ENCODE measurements at places on chromosomes 2 and 18. TPM values are rescaled to one million over a fixed set of nuclear protein-coding genes. Genes with fewer than 3 reads are reported as not detected.
A peak's percentile ranks its signal among the peaks of the same experiment; 100 is the strongest.

DNA sequence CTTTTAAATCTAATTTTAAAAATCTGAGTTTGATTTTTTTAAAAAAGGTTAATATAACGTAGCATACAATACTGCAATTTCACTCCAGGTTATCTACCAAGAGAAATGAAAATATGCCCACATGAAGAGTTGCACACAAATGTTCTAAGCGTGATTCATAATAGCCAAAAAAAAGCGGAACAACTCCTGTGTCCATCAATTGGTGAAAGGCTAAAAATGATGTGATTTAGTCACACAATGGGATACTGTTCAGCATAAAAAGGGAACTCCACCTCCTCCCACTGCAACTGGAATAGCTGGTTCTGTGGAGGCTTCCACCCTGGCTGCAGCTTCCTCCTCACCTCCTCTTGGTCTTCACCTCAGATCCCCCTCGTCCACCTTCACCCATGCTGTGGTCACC, 132.8 kb downstream of the PIK3C3 start:
- DNase-seq, result no peak

DNA sequence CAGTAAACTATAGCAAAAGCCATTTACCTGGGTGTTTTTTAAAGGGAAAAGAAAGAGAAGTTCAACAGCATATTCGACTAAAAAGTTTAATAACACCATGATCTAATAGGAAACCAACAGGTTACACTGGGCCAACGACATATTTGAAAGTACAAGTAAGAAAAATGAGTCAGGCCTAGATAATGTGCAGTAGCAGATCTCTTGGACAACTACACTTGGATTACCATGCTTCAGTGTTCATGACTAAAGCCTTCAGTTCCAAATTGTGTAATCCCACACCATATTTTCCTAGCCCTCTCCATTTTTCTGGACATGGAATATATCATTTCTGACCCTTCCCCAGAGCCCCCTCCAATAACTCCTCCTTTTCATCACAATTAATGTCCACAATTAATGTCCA, 39.1 kb upstream of the FIGN start:
- DNase-seq, result peak; percentile 91

DNA sequence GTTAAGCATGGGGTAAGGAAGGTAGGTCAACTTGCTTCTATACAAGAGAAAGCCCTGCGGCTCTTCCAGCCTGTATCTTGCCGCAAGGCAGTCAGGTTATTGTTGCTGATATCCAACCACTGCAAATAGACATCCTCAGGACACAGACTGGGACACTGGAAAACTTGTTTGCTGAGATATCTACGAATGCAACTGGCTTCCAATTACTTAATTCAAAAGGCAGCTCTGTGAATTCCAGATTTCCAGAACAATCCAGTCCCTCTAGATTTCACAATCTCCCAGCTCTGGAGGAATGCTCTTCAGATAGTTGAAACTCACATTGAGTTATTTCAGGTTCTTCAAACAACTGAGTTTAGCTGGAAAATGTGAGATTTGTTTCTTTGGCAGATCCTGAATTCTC, 34.6 kb upstream of the SP9 start:
- peak; percentile 49 for DNase-seq

DNA sequence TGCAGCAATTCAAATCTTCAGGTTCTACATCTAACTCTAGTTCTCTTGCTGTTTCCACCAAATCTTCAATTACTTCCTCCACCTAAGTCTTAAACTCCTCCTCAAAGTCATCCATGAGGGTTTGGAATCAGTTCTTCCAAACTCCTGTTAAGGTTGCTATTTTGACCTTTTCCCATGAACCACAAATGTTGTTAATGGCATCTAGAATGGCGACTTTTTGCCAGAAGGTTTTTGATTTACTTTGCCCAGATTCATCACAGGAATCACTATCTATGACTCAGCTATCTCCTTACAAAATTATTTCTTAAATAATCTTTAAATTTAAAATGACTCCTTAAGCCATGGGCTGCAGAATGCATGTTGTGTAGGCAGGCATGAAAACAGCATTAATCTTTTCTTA, 368.9 kb upstream of the TNP1 start:
- DNase-seq, result peak; percentile 51

Gene C2orf80
- not detected for total RNA-seq

Gene ZBTB7C
- total RNA-seq, result 0.41 TPM

DNA sequence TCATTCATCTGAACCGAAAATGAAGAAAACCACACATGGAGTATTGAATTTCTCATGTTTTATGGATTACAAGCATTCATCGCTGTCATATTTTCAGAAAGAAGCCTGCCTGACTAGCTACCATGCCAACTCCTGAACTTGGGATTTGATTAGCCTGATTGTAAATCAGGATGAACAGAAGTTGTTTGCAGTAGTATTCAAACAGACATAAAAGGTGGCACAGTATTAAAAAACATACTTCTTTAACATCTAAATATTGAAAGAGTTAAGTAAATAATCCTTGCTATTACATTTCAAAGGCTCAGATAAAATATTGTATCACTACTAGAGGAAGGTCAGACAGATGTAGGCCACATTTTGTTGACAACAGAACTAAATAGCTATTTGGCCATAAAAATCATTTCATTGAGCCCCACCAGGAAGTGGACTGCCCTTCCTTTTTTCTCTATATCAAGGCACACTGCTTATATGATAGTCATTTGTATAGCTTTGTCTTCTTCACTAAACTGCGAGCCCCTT, 21.6 kb downstream of the SLC38A11 start:
- no peak for DNase-seq

GRCh38 chr2:33660416-33661123, 61.5 kb upstream of the FAM98A start:
- DNase-seq, result no peak

- DNase-seq, result no peak
These were observed 15.2 kb downstream of the PRELID3A start for GRCh38 chr18:12422936-12423335.

- no peak for DNase-seq
These were observed 502.7 kb downstream of the PLCL1 start for GRCh38 chr2:198307093-198307492.

All from fibroblast of the aortic adventitia (primary cell).